ENCODE measurements at places on chromosomes 2 and 18. TPM values are rescaled to one million over a fixed set of nuclear protein-coding genes. Genes with fewer than 3 reads are reported as not detected.

The LIPG gene
- total RNA-seq: 0.35 TPM

The VAMP5 gene
- 89.1 TPM for total RNA-seq

The NYAP2 gene
- 0.17 TPM for total RNA-seq

The DARS1 gene
- 61.0 TPM for total RNA-seq

GRCh38 chr18:58955001-58955400 lies 90.3 kb downstream of the ZNF532 start:
- H3K27ac ChIP-seq: no peak overlapping the region
- no peak overlapping the region for H3K4me3 ChIP-seq
- no peaks in the 10 kb centered on the region for H3K27me3 ChIP-seq
- peaks cover 1% of the 10 kb centered on the region for H3K4me1 ChIP-seq
- DNase-seq: no peak
- peaks cover 4% of the 10 kb centered on the region for H3K36me3 ChIP-seq

DNA sequence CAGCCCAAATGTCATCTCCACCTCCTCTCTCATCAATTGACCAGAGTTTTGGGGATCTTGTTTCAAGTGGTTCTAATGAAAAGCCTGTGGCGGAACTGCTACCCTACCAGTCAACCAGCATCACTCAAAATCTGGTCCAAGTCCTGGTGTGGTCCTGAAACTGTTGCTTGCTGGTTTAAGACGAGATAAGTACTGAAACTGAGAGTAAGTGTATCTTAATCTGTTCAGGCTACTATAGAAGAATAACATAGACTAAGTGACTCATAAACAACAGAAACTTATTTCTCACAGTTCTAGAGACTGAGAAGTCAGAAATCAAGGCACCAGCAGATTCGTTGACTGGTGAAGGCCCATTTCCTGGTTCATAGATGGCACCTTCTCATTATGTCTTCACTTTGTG lies 879 bp upstream of the GALNT5 start:
- no peak for DNase-seq
- H3K4me1 ChIP-seq: peaks cover 9% of the 10 kb centered on the region
- H3K27ac ChIP-seq: no peak overlapping the region
- no peaks in the 10 kb centered on the region for H3K36me3 ChIP-seq
- H3K4me3 ChIP-seq: no peak overlapping the region
- no peaks in the 10 kb centered on the region for H3K27me3 ChIP-seq

DNA sequence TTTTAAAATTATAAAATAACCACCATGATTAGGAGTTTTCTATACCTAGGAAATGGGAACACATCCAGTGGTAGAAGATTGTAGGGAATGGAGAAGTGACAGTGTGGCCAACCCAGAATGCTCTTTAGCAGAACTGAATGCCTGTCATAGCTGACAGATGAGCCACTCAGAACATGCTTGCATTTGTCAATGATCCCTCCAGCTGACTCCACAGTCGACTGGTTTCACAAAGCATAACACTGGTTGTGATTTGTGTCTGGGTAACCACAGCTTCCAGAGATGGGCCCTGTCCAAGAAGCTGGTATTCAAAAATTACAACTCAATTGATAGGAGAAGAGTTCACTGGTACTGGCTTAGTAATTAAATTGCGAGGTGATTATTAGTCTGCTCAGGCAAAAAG lies 9.0 kb upstream of the CTIF start:
- no peaks in the 10 kb centered on the region for H3K27me3 ChIP-seq
- no peak overlapping the region for H3K27ac ChIP-seq
- H3K36me3 ChIP-seq: no peaks in the 10 kb centered on the region
- no peak overlapping the region for H3K4me3 ChIP-seq
- no peak for DNase-seq

- H3K27me3 ChIP-seq: no peaks in the 10 kb centered on the region
- no peaks in the 10 kb centered on the region for H3K4me1 ChIP-seq
- H3K36me3 ChIP-seq: no peaks in the 10 kb centered on the region
- H3K27ac ChIP-seq: no peak overlapping the region
- no peak overlapping the region for H3K4me3 ChIP-seq
- DNase-seq: no peak
These were observed 778.3 kb upstream of the CDH7 start for GRCh38 chr18:64972545-64972944.

DNA sequence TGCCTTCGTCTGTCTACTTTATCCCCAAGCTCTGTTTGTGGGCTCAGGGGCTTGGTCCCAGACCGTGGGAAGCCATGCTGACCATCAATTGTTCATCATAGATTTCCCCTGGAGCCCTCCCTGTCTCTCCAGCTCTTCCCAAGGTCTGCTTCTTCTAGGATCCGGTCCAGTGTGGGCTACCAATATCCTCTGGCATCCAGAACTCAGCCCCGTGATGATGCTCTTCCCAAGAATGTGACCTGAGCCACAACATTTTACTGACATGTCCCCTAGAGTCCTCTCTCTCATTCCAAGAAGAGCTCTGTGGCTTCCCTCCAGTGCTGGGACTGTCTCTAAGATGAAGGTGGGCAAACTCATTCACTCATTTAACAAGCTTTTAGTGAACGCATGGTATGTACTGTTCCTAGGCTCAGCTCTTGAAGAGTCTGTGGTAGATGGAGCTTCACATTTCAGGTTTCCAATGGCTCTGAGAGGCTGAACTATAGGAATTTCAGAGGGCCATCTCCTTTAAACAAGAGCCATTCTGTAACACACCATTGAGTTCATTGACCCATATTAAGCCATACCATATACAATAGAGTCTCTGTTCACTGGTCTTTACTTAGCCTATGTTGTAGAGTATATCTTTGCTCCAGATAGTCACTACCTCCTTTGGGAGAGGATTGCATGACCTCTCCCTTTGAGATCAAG lies 142.0 kb upstream of the APCDD1 start:
- no peak overlapping the region for H3K4me3 ChIP-seq
- no peak for DNase-seq
- no peaks in the 10 kb centered on the region for H3K36me3 ChIP-seq
- peaks cover 8% of the 10 kb centered on the region for H3K4me1 ChIP-seq
- H3K27me3 ChIP-seq: no peaks in the 10 kb centered on the region
- no peak overlapping the region for H3K27ac ChIP-seq

- H3K4me3 ChIP-seq: no peak overlapping the region
- DNase-seq: no peak
- no peaks in the 10 kb centered on the region for H3K36me3 ChIP-seq
- peaks cover 74% of the 10 kb centered on the region for H3K27me3 ChIP-seq
These were observed 2.7 kb upstream of the SIX2 start for GRCh38 chr2:45011621-45012602.

DNA sequence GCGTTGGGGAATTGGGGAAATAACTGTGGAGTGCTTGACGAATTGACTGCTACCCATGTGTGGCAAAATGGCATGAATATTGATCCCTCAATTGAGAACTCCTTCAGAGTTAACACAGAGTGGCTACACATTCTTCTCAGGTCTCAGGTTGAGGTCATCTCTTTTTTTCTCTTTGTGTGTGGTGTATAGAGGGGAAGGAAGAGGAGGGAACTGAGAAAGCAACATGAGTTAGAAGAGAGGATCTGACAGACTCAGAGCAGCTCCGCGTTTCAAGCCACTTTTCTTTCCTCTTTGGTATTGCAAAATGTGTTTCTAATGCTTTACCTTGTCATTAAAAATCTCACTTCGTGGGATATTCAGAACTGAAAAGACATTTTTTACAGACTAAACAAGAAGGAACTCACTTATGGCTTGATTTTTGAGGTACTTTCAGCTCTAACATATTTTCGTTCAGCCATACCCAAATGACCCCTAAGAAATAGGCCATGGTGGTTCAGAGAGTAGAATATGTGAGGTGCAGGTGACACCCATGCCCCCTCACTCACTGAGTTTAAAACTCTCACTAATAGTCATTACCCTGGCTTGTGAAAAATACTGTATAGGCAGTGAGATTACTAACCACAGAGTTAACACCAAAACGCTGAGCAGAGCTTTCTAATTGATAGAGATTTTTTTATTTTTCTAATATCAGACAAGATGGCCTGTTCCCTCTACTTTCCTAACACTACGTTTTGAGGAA lies 22.5 kb downstream of the STAT4 start:
- H3K36me3 ChIP-seq: no peaks in the 10 kb centered on the region
- H3K27ac ChIP-seq: peak overlapping the region; percentile 78
- no peaks in the 10 kb centered on the region for H3K27me3 ChIP-seq
- no peak for DNase-seq

GRCh38 chr2:19576411-19576810 lies 218.0 kb upstream of the OSR1 start:
- no peak for DNase-seq
- no peak overlapping the region for H3K4me3 ChIP-seq
- H3K4me1 ChIP-seq: peaks cover 15% of the 10 kb centered on the region
- no peaks in the 10 kb centered on the region for H3K27me3 ChIP-seq
- H3K36me3 ChIP-seq: no peaks in the 10 kb centered on the region

- no peak overlapping the region for H3K4me3 ChIP-seq
- DNase-seq: no peak
These were observed 16.2 kb upstream of the CTAGE1 start for GRCh38 chr18:22433956-22434355.

- H3K27ac ChIP-seq: peak overlapping the region; percentile 84
- no peaks in the 10 kb centered on the region for H3K27me3 ChIP-seq
- peaks cover 10% of the 10 kb centered on the region for H3K4me1 ChIP-seq
- peak overlapping the region; percentile 67 for H3K4me3 ChIP-seq
These were observed 369.1 kb downstream of the MTX2 start for GRCh38 chr2:176638167-176639015.

- H3K27me3 ChIP-seq: no peaks in the 10 kb centered on the region
- H3K4me1 ChIP-seq: no peaks in the 10 kb centered on the region
- no peak overlapping the region for H3K4me3 ChIP-seq
- no peak for DNase-seq
These were observed 51.9 kb downstream of the APLF start for GRCh38 chr2:68519236-68519635.

DNA sequence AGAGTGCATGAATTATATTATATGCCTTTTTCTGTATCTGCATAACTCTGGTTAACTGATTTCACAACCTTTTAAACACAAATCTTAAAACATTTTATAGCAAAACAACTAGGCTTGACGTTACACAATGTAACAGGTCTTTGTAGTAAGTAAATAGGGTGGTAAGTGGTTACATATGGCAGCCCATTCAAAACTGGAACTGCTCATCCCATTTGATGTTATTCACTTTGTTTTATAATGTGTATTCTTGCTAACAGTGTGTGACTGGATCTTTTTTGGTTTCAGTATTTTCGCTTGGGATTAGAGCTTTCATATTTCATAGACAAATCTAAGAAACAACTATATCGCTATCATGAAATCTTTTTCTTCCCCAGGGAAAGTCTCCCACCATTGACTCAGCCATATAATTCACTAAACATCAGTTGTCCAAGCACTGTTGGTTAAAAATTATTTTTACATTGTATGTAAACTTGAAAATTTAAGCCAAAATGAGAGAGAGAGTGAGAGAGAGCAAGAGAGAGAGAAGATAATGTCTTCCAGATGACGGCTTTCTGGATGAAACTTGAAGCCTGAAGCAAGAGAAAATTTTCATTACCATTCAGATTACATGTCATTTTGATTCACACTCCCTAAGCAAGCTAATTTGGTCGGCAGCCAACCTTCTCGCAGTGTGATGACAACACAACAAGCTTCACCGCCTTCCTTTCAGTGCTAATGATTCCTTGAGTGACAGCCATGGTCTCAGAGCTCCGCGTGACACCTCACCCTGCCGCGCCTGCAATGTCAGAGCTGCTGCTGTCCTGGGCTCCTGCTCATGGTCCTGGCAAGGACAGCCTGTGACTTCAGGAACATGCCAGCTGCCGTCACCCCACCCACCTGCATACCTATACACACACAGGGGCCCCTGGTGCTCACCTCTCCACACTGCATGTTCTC lies 946.9 kb upstream of the SOX11 start:
- no peak overlapping the region for H3K27ac ChIP-seq
- no peak for DNase-seq
- H3K4me3 ChIP-seq: no peak overlapping the region
- no peaks in the 10 kb centered on the region for H3K36me3 ChIP-seq
- no peaks in the 10 kb centered on the region for H3K4me1 ChIP-seq

GRCh38 chr2:64179582-64180321 lies 35.5 kb upstream of the PELI1 start:
- no peak overlapping the region for H3K27ac ChIP-seq
- peaks cover 6% of the 10 kb centered on the region for H3K4me1 ChIP-seq
- no peaks in the 10 kb centered on the region for H3K27me3 ChIP-seq

DNA sequence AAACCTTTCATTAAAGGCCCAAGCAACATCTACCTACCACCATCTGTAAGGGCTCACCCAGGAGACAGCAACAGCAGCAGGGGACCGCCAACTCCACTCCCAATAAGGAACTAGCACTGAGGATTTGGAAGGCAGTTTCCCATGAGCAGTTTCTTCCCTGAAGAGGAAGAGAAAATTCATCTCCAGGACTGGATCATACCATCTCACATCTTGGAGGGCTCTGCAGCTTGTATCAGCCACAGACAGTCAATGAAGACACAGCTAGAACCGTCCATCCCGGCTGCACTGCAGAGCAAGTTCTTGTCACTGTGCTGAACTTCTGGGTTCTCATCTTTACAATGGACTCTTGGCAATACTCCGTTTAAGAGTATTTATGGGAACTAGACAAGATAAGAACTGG lies 2.8 kb upstream of the GYPC start:
- peaks cover 13% of the 10 kb centered on the region for H3K4me1 ChIP-seq
- no peak for DNase-seq
- no peaks in the 10 kb centered on the region for H3K36me3 ChIP-seq
- H3K27ac ChIP-seq: no peak overlapping the region
- no peaks in the 10 kb centered on the region for H3K27me3 ChIP-seq

DNA sequence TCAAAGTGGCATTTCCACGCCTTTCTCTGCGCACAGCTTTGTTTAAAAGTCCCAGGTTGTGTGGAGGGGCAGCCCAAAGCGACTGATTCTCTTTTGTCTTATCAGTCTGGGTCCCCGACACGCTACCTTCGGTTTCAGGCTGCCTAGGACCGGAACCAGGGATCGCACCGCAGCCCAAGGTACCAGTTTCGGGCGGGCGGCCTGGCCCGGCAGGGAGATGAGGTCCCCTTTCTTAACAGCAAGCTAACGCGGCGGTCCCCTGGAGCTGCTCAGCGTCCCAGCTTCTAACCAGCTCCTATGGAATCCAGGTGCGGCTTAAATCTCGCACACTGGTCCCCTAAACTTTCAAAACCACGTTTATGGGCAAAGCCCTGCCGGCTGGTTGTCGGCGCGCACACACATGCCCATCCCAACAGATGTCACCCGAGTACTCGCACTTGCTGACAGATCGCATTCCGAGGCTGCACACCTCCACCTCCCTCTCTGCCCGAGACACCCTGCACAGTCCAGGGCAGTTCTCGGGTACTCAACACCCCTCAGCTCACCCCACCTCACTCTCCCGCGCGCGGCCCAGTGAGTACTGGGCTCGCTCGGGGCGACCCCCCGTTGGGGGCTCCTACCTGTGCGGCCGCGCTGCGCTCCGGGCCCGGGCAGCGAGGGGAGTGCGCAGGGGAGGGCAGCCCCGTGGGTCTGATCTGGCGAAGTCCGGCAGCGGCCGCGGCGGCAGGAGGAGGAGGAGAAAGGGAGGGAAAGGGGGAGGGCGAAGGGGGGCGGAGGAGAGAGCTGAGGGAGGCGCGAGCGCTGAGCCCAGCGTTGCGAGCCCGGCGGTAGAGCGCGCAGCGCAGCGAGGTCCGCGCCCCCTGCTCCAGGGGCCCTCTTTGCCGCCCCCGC lies at the start of gene EFEMP1:
Gene EFEMP1 (minus strand): TSS at position 692 of the 891 bp plus-strand sequence. CDS start 1,342 bp downstream, outside the sequence.
- H3K27ac ChIP-seq: peak within 1 kb of the TSS; percentile 56
- peak within 1 kb of the TSS; percentile 60 for H3K4me3 ChIP-seq
- peak; percentile 73 for DNase-seq
- H3K4me1 ChIP-seq: peaks cover 20% of the 10 kb centered on the region
- no peaks in the 10 kb centered on the region for H3K27me3 ChIP-seq

- no peak for DNase-seq
- H3K27me3 ChIP-seq: no peaks in the 10 kb centered on the region
- H3K4me1 ChIP-seq: no peaks in the 10 kb centered on the region
These were observed 319.2 kb downstream of the GULP1 start for GRCh38 chr2:188610827-188611226.

- no peaks in the 10 kb centered on the region for H3K27me3 ChIP-seq
- H3K4me3 ChIP-seq: no peak overlapping the region
- H3K27ac ChIP-seq: no peak overlapping the region
- DNase-seq: no peak
- H3K36me3 ChIP-seq: no peaks in the 10 kb centered on the region
These were observed 9.6 kb downstream of the TET3 start for GRCh38 chr2:73994178-73994831.

All from spleen (tissue), 13 donors.